Subcutaneous preadipocyte (primary cell): ENCODE measurements at places on chromosomes 1 and 21. TPM values are rescaled to one million over a fixed set of nuclear protein-coding genes. Genes with fewer than 3 reads are reported as not detected.

Gene MROH9
- total RNA-seq = 0.37 TPM in 1 of 2 replicates, not detected in the other

Gene NUDT4B
- total RNA-seq = 21.7 and 23.9 TPM in 2 replicates

Gene ASPM
- 39.3 and 62.4 TPM in 2 replicates for total RNA-seq

Gene ZNF692
- 20.6 and 23.9 TPM in 2 replicates for total RNA-seq
